ENCODE measurements at places on chromosomes 3 and 15.

- no peak for DNase-seq
These were observed 151.4 kb downstream of the IGF1R start for GRCh38 chr15:98799461-98800390.

DNA sequence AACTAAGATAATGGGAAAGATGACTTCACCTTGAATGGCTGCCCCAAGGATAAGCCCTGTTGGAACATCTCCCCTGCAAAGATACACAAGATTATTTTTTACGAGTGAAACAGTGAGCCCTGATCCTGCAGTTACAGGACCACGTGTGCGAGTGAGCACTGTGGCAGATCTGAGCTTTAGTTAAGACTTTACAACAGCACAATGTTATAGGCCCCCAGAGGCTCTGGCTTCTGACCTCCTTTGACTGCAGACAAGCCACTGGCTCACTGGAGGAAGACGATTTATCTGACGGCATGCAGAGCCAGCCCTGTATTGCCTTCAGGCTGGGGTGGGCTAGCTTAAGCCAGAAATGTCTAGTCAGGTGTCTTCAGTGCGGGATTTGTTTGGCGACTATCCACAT lies 174.4 kb downstream of the ARRDC4 start:
- DNase-seq = no peak

DNA sequence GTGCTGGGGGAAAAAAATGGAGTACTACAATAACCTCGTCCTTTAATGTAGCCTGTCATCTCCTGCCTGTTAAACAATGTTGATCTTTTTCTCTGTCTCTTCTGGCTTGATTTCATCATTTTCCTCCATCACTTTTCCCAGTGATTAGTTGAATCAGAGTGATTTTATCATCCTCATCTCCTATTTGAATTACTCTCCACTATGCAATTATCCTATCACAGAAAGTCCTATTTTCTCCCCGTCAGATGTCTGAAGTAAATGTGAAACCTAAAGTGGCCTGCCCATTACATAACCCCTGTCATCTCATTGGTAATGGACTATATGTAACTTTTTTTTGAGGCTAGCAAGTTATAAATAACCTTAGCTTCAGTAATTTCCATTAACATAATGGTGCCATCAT lies 201.8 kb downstream of the CACNA2D3 start:
- DNase-seq = no peak

- no peak for DNase-seq
These were observed 179.1 kb upstream of the LPP start for GRCh38 chr3:187974871-187975271.

DNA sequence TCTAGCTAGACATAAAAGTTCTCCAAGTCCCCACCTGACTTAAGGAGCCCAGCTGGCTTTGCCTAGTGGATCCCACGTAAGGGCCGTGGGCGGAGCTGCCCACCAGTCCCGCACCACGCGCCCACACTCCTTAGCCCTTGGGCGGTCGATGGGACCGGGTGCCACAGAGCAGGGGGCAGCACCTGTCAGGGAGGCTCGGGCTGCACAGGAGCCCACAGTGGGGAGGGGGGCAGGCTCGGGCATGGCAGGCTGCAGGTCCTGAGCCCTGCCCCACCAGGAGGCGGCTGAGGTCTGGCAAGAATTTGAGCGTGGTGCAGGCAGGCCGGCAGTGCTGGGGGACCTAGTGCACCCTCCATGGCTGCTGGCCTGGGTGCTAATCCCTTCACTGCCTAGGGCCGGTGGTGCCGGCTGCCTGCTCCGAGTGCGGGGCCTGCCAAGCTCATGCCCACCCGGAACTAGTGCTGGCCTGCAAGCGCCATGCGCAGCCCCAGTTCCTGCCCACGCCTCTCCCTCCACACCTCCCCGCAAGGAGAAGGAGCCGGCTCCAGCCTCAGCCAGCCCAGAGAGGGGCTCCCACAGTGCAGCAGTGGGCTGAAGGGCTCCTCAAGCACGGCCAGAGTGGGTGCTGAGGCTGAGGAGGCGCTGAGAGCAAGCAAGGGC lies 78.7 kb downstream of the SLC6A1 start:
- no peak for DNase-seq

DNA sequence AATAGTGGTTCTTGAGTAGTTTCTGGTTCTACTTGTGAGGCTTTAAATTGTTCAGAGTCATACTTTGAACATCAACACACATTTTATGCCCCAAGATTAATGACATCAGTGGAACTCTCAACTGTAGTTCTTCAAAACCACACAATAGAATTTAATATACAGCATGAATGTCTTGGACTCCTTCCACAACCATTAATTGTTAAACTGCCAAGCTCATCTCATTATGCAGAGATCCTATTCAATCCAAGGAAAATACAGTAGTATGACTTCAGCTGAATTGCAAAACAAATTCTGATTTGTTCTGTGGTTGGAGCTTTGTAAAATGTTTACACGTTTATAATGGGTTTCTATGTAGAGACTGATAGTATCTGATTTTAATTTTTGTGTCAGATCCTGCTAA lies 199.2 kb upstream of the SLC2A2 start:
- DNase-seq = no peak

DNA sequence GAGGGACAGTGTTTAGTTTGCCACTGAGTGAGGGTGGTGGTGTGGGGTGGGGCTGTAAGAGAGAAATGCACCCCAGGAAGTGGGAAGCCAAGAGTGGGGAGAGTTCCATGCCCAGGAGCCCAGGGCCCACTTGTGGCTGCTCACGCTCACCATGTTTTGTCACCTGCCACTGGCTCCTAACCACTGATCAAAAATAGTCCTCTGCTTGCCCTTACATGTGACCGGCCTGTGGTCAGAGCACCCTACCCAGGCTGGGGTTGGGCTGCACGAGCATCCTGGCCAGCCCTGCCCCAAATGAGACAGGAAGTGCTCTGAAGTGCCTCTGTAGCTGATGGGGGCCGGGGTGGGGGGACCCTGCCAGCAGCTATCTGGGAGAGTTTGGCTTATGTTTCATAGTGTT lies 216.3 kb downstream of the RPLP1 start:
- no peak for DNase-seq

Data from hippocampal formation (tissue), 2 donors.